ENCODE measurements at places on chromosomes 7 and 10.

DNA sequence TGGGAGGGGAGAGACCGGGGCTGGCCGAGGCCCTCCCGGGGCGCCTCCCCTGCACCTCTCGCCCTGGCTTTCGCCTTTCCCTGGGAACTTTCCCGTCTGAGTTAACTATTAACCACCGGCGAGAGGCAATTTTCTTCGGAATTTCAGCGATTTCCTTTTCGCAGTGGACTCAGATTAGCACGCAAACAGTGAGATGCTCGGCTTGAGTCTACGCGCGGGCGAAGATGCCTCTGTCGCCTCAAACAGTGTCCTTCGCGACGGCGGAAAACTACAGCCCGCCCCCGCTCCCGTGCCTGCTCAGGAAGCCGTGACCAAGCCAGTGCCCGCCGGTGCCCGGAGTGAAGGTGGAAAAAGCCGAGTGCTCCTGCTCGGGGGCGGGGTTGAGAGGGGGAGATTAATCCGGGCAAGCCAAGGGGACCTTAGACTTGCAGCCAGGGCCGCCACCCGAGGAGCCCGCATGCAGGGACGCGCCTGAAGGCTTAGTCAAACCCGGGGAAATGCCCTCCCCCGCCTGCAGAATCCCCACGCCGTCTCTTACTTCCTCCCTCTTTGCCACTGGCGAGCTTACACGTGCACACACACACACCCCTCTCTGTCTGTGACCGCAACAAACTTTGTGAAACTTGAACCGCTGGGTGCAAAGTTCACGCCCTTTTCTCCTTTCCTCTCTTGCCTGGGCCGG lies 14.5 kb upstream of the PAX2 start:
- peak; percentile 74 for DNase-seq

GRCh38 chr7:114942446-114943175 lies 20.7 kb downstream of the MDFIC start:
- no peak for DNase-seq

- DNase-seq, result no peak
Observed at GRCh38 chr10:121514141-121514865, 83.9 kb downstream of the FGFR2 start.

- DNase-seq, result no peak
Observed at GRCh38 chr7:84104826-84105225, 89.8 kb downstream of the SEMA3A start.

- peak; percentile 37 for DNase-seq
Observed at GRCh38 chr10:102657984-102658724, 13.9 kb downstream of the TRIM8 start.

GRCh38 chr7:45236666-45237065 lies 79.1 kb downstream of the RAMP3 start:
- peak; percentile 62 for DNase-seq

DNA sequence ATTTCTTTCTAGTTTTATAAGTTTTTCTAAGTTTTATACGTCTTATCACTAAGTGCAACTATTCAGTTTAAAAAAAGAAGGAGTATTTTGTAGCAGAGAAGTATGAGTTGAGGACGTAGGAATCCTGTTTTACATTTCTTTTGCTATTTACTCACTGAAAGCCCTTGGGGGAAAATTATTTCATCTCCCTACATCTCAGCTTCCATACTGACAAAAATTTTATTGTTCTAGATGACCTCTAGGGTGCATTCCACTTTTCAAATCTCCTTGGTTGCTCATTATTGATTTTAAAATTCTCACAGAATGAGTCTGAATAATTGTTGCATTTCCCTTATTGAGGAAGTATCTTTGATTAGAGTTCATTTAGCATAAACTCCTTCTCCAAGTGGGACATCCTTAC lies 14.9 kb upstream of the PDK4 start:
- DNase-seq, result no peak

GRCh38 chr10:87692956-87693484 lies 33.3 kb downstream of the PAPSS2 start:
- DNase-seq, result no peak

DNA sequence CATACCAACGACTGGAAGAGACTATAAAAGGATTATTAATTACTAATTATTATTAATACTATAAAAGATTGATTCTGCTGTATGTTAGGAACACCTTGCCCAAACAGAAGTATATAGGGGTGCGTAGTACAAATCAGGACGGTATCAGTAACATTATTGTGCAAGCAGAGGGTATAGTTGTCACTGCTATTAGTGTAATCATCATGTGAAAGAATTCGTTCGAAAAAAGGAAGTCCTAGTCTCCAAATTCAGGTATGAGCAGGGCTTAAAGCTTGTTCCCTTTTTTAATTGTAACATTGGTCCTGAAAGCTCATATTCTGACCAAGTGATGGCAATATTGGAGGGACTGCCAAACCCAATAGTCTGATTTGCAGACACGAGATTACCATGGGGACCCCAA lies 81.8 kb downstream of the THSD7A start:
- no peak for DNase-seq

DNA sequence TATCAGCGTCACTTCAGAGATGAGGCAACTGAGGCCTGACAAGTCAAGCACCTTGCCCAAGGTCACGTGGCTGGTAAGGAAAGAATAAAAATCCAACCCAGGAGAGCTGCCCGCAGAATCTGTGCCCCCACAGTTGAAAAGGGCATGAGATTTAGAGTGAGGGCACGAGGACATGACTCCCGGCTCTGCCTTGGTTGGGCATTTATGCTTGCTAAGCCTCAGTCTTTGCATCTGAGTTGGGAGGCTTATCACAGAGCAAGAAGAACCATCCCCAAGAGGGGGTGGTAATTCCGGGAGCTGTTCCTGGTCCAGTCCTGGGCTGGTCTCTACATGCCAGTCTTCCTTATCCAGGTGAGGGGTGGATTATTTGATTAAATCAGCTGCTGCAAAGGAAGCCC lies 37.3 kb downstream of the PLPP4 start:
- DNase-seq, result no peak

GRCh38 chr10:13346283-13347042 lies 1.6 kb downstream of the SEPHS1 start:
- DNase-seq, result peak; percentile 80
